CD4-positive, alpha-beta T cell treated with Interleukin-4 for 4 hours (primary cell): ENCODE measurements at places on chromosomes 7 and 10.

- DNase-seq: no peak
Measured at GRCh38 chr10:101671453-101671852, 23.5 kb downstream of the FBXW4 start.

GRCh38 chr7:80679921-80680907 lies 41.8 kb downstream of the CD36 start:
- no peak for DNase-seq

DNA sequence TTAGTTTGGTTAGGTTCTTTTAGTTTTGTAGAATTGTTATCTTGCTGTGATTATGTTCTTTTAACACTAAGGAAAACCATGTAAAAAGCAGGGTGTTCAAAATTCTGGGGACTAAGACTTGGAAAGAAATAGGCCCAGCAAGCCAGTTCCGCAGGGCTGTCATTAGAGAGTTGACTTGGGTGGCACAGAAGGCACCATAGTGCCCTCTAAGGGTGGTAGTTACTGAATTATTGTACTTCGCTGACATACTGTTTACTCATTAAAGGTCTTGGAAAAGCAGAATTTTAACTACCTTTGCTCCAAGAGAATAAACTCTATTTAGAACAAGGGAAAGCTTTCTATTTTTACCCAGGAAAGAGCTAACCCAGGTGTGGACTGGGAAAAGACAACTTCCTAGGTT lies 86.5 kb downstream of the OTUD1 start:
- DNase-seq: peak; percentile 13

GRCh38 chr10:38025283-38025682 lies 14.8 kb downstream of the ZNF33A start:
- no peak for DNase-seq

DNA sequence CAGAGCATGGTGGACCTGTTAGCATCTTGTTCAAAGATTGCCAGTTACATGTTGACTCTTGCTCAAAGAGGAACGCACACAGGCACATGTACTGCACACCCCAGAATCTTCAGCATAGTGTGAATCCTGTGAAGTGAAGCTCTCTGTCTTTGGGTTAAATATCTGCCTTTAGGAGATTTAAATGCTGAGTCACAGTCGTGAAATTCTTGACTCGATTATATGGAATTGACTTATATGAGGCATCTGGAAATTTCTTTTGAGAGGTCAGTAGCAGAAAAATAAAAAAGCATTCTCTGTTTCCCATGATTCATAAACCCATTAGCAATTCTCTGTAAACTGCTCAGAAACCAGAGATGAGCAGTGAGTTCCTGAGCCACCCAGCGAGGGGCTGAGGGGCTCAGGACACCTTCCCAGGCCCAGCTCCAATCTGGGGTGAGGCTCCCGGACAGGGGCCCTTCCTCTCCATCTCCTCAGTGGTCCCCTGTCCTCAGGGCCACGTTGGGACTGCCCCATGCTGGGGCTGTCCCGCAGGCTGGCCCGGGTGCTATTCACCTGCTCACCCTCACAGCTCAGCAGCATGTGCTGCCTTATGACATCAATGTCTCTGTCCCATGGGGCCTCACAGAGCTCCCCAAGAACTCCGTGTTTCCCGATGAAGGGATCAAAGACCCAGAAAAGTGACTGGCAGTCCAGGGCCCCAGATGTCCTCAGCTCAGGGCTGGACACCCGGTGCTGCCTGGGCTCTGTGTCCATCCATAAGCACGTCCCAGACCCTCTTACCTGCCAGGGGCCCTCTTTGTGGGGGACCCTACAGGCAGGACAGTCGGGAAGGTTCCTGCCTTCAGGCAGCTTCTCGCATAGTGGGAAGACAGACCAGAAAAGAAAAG lies 50.0 kb upstream of the INSIG1 start:
- DNase-seq: no peak

DNA sequence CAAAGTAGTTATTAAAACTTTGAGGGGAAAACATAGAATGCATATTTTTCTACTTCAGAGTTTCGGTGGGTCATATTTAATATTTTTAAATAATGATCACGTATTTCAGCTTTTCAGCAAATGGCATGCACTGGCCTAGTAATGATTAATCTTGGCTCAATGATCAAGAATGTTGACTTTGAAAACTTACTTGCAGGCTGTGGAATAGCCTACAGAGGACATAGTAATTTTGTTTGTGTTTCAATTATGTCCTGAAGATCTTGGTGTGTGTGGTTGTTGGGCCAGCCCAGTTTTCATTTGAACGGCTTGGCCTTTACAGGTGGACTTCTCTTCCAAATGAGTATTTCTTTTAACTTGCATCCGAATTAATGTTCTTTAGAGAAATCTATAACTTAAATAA lies 35.1 kb downstream of the ADD3 start:
- no peak for DNase-seq

DNA sequence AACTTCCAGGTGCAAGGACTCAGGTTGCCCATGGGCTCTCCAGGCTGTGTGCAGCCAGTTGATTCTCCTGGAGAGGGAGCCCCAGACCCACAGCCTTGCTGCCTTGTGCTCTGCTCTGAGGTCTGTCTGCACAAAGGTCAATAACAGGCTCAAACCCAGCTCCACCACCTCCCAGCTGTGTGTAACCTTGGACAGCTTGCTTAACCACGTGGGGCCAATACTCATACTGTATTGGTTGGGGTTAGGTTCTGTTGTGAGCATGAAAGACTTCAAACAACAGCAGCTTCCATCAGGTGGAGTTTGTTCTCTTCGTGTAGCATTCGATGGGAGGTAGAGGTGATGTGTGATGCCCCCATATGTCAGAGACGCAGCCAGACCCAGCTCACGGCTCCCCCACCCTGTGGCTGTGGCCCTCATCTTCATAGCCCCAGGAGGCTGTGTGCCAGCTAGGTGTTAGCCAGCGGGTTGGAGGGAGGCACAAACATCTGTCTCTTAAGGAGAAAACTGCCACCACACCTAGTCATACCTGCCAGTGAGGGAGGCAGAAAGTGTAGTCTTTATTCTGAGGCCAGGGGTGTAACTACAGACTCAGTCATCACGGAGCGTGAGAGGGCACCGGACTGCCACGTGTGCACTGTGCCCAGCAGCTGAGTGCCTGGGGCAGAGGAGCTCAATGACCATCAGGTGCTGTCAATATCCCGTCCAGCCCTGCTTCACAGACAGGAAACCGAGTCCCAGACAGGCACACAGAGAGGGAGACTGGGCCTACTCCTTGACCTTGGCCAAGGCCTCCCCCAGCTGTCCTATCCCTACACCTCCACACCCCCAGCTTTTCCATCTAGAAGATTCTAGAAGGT lies 8.1 kb upstream of the POLD2 start:
- no peak for DNase-seq

DNA sequence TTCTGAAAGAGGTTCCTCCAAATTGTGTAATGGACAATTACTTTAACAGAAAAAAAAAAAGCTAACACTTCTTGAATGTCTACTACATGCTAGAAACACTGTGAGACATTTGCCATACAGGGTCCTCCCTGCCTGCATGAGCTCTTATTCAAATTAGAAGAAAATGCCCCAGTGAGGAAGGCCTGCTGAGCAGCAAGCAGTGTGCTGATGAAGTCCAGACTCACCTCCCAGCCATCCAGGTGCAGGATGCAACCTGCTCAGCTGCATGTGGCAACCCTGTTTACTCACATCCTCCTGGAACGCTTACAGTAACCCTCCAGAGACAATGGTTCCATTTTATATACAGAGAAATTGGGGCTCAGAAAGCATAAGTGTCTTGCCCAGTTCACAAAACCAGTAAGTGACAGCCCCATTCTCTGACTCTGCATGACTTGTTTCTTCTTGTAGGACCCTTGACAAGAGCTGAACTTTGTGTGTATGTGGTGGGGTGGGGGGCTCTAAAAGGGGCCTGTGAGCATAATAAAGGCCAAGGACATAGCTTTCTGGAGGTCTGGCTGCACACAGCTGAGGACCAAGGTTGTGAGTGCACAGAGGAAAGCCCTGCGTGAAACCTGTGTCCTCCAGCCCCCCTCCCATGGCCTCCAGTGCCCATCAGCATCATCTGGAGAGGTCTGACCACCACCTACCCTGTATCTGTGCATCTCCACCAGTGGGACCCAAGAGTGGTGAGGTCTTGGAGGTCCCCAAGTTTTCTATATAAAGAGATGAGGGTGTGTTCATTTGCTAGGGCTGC lies 387.8 kb downstream of the GRID1 start:
- DNase-seq: no peak

DNA sequence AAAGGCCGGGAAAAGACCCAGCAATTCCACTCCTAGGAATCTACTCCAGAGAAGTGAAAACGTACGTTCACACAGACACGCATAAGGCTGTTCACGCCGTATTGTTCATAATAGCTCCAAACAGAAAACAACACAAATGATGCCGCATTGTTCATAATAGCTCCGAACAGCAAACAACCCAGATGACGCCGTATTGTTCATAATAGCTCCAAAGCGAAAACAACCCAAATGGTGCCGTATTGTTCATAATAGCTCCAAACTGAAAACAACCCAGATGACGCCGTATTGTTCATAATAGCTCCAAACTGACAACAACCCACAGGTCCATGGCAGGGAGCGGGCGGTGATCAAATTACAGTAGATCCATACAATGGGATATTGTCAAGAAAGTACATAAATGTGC lies 85.2 kb upstream of the DNAAF5 start:
- DNase-seq: no peak

- DNase-seq: no peak
Measured at GRCh38 chr10:71629131-71629530, 90.4 kb downstream of the C10orf105 start.

GRCh38 chr10:104339469-104340110 lies 1.3 kb upstream of the ITPRIP start:
- no peak for DNase-seq

GRCh38 chr10:51014680-51015389 lies 59.5 kb upstream of the PRKG1 start:
- DNase-seq: no peak

- DNase-seq: no peak
Measured at GRCh38 chr7:131896165-131896863, 339.9 kb upstream of the PODXL start.

GRCh38 chr7:15478401-15478800 lies 83.4 kb downstream of the AGMO start:
- no peak for DNase-seq

DNA sequence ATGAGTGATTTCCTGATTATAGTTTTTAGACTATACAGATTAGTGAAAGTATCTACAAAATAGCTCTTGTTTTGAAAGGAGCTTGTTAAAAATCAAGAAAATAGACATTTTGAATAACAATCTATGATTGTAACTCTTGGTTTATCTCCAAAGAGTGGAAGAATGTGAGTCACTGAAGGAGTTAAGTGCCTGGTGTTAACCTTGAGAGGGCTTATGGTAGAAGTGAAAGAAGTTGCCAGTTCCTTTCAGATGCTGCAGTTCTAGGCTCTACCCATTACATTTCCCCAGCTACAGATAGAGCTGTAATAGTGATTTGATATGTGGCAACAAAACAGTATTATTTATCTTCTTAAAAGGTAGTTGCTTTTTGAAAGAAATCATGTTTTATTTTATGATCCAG lies 12.7 kb downstream of the NRBF2 start:
- no peak for DNase-seq

GRCh38 chr7:132516042-132516840 lies 60.0 kb downstream of the PLXNA4 start:
- DNase-seq: no peak

- no peak for DNase-seq
Measured at GRCh38 chr7:137877027-137877675, 30.4 kb upstream of the DGKI start.

- no peak for DNase-seq
Measured at GRCh38 chr7:53609185-53609584, 573.8 kb downstream of the POM121L12 start.

- no peak for DNase-seq
Measured at GRCh38 chr10:112184052-112184371, 447 bp upstream of the GPAM start.

DNA sequence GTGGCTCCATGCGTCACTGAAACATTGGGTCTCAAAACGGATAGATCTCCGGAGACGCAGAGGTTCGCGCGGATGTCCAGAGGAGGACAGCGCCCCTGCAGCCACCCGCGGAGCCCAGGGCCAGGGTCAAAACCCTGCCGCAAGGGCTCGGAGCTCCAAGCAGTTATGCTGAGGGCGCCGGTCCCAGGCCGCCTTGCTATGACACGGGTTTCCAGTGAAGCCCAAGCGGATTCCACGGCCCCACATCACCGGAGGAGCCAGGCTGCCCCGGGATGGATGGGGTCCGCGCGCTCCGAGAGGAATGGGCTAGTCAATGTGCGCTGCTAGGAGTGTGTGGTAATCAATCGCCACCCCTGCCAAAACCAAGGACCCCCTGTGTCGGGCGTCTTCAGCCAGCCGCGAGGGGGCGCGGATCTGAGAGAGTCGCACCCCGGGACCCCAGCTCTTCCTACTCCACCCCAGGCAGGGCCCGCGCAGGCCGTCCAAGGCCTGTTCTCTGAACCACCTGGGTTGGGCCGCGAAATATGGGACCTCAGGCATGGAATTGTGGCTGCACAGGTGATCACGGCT lies 5.6 kb upstream of the EMX2 start:
- DNase-seq: no peak

DNA sequence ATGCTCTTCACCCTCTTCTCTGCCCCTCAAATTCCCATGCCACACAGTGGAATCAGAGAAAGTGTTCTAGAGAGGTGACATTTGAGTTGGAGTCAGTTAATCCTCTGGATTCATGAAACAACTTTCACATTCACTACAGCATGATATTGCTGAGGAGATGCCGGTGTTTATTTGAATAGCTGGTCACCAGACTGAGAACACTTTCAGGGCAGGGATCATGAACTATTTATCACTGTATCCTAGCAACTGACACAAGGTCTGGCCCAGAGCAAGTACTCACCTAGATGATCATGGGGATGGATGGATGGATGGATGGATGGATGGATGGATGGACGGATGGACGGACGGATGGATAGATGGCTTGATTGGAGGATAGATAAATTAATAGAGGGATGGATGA lies 116.7 kb upstream of the ZMIZ1 start:
- DNase-seq: no peak

GRCh38 chr7:129848436-129848835 lies 104.3 kb downstream of the UBE2H start:
- DNase-seq: no peak

DNA sequence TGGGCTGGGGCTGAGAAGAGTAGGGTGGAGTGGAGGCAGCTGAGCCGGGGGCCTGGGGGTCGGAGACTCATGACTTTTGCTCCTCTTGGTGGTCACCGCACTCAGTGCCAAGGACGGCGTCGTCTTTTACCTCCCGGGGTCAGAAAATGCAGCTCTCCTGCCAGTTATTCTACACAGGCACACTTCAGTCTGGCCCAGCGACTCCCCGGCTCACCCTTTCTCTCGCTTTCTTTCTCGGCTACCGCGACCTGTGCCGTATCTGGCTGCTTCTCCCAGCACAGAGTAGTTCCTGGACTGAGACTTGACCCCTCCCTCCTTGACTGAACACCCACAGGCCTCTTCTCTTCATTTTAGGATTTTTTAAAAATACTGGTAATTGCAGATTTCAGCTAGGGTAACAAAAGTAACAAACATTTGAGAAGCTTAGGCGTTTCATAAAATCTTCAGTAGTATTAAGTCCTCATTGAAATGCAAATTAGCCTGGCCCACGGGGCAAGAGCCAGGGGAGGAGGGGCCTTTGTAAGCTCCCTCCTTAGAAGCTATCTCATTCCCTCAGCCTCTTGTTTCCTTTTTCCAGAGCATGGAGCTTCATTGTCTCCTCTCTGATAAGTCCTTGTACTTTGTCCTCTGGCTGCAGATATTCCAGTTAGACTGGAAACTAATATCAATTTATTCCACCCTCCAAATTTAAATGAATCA lies 1.1 kb upstream of the PRLHR start:
- DNase-seq: no peak

- no peak for DNase-seq
Measured at GRCh38 chr7:117229350-117229749, 93.5 kb downstream of the WNT2 start.
